MV-4-11 (cell line): ENCODE measurements at places on chromosomes 5 and 9.

- no peak for DNase-seq
These were observed 8.5 kb downstream of the SH3PXD2B start for GRCh38 chr5:172445866-172446265.

DNA sequence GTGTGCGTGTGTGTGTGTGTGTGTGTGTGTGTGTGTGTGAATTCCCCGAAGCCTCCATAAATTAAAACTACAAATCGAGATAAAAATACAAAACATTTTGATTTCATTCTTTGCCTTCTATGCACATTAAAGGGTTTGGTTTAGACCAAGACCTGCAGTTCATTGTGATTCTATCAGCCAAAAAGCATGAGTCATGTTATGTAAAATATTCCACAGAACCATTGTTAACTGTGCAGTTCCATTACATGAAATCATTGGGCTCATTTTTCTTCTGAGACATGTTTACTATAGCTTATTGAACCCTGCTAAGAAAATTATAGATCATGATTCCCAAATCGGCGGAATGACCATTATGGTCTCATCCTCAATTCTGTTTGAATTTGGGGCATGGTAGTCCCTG is 11.7 kb downstream of the CAVIN4 start:
- DNase-seq, result no peak

DNA sequence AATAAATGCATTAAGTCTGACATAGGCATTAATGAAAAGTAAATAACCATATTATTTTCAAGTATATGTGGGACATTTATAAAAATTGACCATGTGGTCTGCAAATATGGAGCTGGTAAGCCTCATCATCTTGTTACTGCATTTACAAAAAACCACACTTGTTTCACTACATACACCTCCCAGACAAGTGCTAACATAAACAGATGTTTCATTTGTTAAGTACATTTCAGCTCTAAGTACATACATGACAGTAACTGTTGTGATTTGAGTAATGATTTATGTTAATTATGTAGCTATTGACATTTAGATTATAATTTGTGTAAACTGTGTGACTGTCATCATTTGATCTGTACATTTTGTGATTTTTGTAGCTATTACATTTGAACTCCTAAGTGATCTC is 13.9 kb downstream of the IDNK start:
- no peak for DNase-seq

DNA sequence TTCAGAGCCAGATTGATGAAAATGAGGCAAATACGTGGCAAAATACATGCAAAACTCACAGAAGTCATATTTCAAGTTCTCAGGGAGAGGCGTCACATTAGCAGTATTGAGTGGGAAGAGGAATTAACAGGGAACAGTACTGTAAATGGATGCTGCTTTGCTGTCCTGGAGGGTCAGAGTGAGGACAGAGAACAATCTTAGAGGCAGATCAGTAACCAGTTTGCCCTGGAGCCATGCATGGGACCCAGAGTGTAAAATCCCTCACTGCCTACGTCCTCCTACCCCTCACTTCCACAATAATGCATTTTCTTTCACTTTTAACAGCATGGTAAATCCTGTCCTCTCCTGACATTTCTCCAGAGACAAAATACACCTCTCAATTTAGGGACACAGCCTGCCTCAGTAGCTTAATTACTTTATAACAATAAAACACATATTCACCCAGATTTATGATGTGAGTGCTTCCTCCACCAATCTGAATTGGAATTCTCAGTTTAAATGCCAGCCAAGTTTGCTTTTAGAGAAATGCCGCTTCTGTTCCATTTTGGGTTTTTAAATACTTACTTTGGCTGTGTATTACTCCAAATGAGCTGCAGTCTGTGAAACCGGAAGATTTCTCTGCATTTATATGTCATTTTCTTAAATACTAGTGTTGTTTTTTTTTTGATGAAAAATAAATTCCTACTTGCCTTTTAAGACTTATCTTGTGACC is 70.0 kb downstream of the LMNB1 start:
- no peak for DNase-seq

GRCh38 chr5:33362915-33363314 is 77.8 kb upstream of the TARS1 start:
- peak; percentile 22 for DNase-seq

GRCh38 chr9:36158122-36158521 is 11.1 kb upstream of the CCIN start:
- peak; percentile 68 for DNase-seq

DNA sequence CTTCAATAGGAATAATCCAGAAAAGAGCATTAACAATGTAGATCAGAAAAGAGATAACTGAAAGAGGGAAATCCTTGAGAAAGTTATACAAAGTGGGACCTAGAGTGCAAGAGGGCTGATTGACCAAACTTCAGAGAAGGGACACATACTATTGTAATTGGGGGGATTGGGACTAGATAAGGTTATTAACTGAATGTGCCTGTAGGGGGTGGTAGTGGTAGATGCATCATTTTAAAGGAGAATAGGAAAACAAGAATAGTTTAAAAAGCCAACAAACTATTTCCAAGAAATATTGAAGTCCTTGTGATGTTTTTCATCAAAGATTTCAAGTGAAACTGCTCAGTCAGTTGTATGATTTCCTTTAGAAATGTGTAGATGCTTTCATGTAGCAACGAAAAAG is 468.5 kb downstream of the TAF11L14 start:
- DNase-seq, result no peak

DNA sequence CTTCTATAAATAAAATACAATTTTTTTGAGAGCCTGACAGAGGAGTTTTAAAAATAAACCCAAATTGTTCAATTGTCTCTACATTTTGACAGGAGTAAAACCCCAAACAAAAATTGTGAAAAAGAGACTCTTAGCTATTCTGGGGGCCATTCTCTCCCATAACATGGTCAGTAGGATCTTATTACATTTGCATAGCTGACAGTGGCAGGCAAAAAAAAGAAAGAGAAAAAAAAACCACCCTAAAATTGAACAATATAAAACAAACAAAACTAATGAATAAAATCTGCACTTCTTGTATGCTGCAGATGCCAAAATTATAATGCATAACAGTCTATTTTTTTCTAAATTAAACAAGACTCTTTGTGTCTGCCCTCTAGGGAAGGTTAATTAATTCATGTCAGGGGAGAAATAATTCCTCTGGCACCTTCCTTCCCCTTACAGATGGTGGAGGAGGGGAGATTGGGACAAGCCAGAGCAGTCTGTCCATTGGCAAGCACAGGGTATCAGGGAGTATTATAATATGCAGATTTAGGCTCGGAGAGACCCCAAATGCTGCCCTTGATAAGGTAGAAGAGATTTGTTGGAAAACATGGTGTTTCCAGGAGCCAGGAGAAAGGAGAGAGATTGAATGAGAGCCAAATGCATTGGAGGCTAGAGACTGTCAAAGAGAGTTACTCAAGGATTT is 79.7 kb upstream of the CDH6 start:
- DNase-seq, result no peak

GRCh38 chr9:83043597-83043996 is 19.3 kb downstream of the RASEF start:
- peak; percentile 8 for DNase-seq

DNA sequence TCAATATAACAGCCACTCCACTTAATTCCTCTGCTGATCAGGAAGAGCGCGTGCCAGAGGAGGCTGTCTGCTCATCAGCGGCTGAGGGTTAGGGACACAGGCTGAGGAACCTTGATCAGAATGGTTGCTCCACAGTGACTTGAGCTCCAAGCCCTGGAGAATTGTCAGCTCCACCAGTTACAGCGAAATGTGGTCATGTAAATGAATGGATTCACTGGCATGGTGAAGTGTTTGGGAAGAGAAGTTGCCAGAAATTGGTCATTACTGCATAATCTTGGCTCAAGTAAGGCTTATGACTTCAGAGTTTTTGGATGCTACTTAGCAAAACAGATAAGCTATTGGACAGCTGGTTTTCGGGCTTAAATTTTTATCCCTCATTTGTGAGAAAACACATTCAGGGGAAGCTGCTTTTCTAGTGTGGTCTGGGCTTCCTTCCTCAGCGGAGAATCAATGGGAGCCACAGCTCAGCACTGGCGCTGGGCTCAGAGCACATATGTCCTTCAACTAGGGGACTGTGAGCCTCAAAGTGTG is 65.0 kb downstream of the PRRT1B start:
- DNase-seq, result no peak

DNA sequence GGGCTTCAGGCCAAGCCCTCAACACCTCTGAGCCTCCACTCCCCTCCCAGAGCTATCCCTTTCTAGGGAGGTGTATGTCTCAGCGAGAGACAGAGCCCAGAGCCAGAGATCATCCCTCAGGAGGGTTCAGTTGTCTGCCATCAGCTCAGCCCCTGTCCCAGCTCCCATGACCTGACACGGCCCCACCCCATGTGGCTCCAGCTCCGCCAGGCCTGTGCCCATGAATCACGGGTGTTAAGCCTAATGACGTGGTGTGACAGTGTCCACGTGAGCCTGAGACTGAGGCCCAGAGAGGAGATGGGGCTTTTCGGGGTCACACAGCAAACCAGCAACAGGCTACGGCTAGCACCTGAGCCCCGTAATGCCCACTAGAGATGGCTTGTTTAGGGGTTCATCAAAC is 60.9 kb upstream of the ORM1 start:
- no peak for DNase-seq

GRCh38 chr5:105885266-105885665 is 1785.5 kb downstream of the EFNA5 start:
- DNase-seq, result no peak

GRCh38 chr5:92633875-92634487 is 947.0 kb downstream of the NR2F1-AS1 start:
- DNase-seq, result no peak

GRCh38 chr9:136978073-136978864 is 965 bp downstream of the PTGDS start:
- peak; percentile 24 for DNase-seq

DNA sequence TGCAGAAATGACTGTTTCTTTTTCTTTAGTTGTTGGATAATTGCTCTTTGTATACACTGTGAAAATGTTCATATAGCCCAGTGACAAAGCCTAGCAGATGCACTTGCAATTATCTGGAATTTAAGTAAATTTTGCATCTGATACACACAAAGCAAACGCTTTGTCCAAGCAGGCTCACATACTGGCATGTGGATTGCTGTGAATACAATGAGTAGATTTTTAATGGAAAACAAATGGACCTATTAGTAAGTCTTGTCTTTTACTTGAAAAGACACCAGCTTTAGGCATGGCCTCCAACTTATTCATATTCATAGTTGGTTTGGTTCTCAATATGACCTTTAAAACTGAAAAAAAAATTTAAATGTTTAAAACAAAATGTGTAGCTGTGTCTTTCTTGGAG is 1299.8 kb upstream of the WWC1 start:
- DNase-seq, result no peak

GRCh38 chr9:109320331-109320741 is 523 bp downstream of the EPB41L4B start:
- DNase-seq, result no peak

GRCh38 chr9:21804331-21804730 is 1.9 kb downstream of the MTAP start:
- DNase-seq, result no peak

- DNase-seq, result no peak
These were observed 158.8 kb downstream of the C9orf152 start for GRCh38 chr9:110048976-110049698.

- no peak for DNase-seq
These were observed 4.5 kb downstream of the EGR1 start for GRCh38 chr5:138469540-138470321.

DNA sequence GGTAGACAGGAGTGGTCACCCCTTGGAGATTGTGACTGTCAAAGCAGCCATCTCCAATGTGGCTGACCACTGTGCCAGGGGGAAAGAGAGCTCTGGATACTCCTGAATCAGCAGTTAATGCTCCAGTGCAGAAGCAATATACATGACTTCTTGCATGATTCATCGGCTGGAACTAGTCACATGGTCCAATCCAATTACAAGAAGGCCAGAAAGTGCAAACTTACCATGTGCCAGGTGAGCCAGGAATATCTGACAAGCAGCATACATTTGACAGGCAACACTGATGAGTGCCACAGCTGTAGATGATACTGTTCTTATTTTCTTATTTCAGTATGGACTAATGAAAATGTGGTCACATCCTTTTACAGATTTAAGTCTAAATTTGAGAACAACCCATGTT is 440.0 kb upstream of the MPDZ start:
- no peak for DNase-seq

- no peak for DNase-seq
These were observed 60.8 kb downstream of the ANKRD33B start for GRCh38 chr5:10624679-10625078.

GRCh38 chr5:1510151-1510561 is 13.6 kb downstream of the LPCAT1 start:
- DNase-seq, result no peak

DNA sequence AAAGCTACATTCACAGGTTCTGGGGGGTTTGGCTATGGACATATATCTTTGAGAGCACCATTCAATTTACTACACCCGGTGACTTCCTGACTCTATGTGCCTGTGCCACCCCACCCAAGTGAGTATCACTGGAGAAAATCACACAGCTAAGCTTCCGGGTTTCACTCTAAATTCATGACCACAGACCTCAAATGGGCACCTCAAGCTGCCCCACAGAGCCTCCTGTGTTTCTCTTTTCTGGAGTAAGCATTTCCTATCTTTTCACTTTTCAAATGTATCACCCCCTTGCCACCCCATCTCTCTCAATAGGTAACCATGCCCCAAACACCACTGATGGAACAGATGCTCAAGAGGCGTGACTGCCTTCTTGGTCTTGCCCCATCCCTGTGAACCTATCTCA is 49.2 kb upstream of the NEK6 start:
- peak; percentile 41 for DNase-seq

DNA sequence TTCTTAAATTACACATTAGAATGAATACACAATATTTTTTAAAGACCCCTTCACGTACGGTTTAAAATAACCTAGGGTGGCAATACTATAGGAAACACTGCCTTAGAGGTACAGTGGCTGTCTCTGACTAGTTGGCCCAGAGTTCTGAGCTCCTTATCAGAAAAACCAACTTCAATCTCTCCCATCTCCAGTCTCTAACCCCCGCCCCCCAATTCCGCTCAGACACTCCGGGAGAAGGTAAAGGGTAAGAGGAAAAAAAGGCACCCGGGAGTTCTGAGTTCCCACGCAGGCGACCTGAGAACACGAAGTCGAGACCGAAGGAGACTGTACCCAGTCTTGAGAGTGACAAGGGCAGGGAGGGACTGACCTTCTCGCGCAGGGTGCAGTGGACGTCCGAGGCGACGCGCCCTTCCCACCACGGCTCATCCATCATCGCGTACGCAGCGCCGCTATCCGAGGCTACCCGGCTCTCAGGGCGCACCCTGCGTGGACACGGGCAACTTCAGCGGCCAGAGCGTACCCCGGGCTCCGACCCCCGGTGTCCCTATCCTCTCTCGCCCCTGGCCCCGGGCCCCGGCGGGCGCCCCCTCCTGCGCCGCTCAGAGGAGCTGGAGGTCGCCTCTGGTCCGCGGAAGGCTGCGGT is 752 bp downstream of the CCNJL start:
- no peak for DNase-seq

GRCh38 chr5:107269256-107269655 is 401.5 kb downstream of the EFNA5 start:
- no peak for DNase-seq
